ENCODE measurements at places on chromosomes 6 and 20.

GRCh38 chr20:3413393-3413889 lies 6.0 kb upstream of the DNAAF9 start:
- no peak for DNase-seq

DNA sequence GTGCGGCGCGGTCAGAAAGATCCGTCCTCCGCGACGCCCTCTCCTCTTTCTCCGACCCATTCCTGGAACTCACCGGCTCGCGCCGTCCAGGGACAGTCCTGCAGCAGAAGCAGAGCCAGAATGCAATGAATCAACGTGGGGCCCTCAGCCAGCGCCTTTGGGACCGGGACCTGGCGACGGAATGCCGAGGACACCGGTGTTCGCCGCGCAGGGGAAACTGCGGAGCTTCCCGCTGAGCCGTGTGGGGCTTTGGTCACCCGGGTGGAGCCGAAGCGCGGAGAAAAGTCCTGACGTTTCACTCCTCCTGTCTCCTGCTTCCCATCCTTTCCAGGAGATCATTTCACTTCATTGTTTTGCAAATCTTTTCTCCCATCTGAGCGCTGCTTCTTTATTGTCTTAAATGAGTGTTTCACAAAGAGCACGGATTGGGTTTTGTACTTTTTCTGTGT lies 26.5 kb downstream of the ULBP1 start:
- no peak for DNase-seq

DNA sequence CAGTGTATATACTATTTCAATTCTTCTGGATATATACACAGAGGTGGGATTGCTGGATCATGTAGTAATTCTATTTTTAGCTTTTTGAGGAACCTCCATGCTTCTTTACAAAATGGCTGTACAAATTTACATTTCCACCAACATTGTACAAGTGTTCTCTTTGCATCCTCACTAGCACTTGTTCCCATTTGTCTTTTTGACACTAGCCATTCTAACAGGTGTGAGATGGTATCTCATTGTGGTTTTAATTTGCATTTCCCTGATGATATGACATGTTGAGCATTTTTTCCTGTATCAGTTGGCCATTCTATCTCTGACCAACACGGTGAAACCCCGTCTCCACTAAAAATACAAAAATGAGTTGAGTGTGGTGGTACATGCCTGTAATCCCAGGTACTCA lies 68.1 kb upstream of the PMEPA1 start:
- no peak for DNase-seq

GRCh38 chr6:87922947-87923330 lies 124.7 kb upstream of the SPACA1 start:
- no peak for DNase-seq

DNA sequence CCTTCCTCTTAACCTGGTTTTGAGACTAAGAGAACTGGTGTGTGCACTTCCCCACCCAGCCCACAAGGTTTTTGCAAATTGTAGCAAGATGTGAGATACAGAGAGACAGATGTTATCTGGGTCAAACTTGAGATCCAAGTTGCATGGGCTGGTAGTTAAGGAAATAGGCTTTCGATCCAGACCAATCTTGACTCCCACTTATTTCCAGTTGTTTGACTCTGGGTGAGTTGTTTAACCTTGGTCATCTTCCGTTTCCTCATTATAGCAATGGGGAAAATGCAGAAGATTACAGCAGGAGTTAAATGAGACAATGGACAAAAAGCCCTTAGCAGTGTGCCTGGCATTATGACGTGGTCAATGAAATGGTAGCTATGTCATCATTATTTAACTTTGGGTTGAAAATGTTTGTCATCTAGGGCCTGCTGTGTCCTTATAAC lies 1.7 kb downstream of the SNX21 start:
- DNase-seq, result no peak

DNA sequence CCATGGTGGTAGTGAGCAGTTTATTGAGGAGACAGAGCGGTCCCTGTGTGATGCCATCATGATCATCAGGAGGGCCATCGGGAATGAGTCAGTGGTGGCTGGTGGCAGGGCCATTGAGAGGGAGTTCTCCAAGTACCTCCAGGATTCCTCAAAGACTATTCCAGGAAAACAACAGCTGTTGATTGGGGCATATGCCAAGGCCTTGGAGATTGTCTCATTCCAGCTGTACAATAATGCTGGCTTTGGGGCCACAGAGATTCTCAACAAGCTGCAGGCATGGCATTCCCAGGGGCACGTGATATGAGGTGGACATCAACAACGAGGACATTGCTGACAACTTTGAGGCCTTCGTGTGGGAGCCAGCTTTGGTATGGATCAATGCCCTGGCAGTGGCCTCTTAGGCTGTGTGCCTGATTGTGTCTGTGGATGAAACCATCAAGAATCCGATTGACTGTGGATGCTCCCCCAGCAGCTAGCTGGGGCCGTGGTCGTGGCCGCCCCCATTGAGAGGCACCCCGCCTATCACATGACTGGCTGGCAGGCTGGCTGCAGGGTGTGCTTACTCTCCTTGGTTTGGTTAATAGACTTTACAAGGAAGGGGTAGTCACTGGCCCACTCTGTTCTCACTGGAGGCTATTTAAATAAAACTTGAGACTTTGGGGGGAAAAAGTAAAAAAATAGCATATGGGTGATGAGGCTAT lies 16.7 kb downstream of the RAET1E start:
- DNase-seq, result no peak

- DNase-seq, result peak; percentile 42
Measured at GRCh38 chr6:149750136-149750609, 632 bp downstream of the PCMT1 start.

- no peak for DNase-seq
Measured at GRCh38 chr6:32922083-32922482, 18.7 kb downstream of the HLA-DMB start.

DNA sequence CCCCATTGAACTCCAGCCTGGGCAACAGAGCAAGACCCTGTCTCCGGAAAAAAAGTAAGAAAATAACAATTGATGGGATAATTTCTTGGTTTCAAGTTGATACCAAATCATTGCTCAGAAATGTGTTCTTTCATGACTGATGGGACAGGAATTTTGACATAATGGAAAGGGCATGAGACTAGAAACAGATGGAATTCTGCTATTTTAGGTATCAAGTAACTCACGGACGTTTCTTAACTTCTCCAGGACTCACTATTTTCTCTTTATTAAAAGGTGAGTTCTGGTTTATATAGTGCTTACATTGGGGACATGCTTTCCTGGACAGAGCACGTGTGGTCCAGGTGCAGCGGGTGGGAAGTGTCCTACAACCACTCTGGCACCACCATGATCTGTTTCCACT lies 6.0 kb upstream of the DSP start:
- peak; percentile 79 for DNase-seq

GRCh38 chr6:41679696-41680095 lies 41.4 kb downstream of the MDFI start:
- no peak for DNase-seq

GRCh38 chr6:41073968-41074691 lies 1.4 kb downstream of the NFYA start:
- no peak for DNase-seq

GRCh38 chr6:158041370-158041769 lies 59.7 kb downstream of the SYNJ2 start:
- peak; percentile 25 for DNase-seq

- no peak for DNase-seq
Measured at GRCh38 chr6:116392132-116393013, 21.6 kb downstream of the DSE start.

- peak; percentile 66 for DNase-seq
Measured at GRCh38 chr6:15588971-15589634, 73.7 kb downstream of the DTNBP1 start.

- no peak for DNase-seq
Measured at GRCh38 chr6:159107451-159108260, 61.5 kb upstream of the FNDC1 start.

GRCh38 chr6:54698974-54699373 lies 147.6 kb upstream of the FAM83B start:
- no peak for DNase-seq

GRCh38 chr6:5249451-5250122 lies 11.2 kb downstream of the LYRM4 start:
- DNase-seq, result no peak

DNA sequence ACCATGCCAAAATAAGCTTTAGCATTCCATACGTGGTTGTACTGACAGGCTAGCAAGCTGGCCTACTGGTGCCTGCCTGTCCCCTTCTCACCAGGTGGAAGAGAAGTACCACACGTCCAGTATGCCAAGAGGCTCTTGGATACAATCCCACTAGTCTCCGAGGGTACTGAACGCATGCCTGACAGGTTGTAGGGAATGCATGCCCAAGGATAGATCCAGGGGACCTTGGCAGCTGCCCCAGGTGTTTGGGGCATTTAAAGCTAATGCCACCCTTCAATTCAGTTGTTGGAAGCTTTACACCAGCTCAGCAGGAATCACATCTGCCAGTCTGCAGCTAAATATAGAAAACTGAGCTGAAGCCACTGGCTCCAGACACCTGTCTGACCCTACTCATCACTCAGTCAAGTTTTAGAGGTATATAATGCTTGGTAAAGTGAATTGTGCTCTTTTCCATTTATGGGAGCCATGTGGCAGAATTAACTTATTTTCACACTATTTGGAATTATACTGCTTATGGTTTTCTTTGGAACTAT lies 4.9 kb downstream of the TUBB2B start:
- DNase-seq, result no peak

DNA sequence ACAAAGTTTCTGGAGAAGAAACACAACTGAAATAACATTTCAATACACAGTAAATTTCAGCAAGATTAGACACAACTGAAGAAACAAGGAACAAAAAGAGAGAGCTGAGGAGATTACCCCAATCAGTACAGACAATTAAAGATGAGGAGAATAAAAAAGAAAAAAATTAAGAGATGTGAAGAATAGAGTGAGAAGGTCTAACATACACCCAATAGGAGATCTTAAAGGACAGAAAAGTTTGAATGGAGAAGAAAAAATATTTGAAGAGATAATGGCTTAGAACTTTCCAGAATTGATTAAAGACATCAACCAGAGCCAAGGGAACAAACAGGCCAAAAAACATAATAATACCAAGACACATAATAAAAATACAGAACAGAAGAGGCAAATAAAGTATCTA lies 116.4 kb downstream of the HUS1B start:
- no peak for DNase-seq

DNA sequence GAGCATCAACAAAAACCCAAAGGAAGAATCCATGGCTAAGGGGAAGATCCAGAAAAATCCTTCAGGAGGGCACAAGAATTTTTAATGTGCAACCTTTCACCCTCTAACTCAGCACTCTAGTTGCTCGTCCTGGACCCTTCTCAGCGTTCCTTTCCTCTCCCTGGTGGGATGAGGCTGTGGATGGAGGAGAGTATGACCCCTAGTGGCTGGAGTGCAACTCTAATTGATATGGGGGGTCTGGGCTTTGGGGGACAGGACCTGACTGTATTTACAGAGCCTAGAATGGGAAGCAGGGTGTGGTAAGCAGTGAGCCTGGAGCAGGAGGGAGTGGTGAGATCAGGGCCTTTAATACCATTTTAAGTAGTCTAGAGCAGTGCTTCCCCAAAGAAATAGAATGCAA lies 83.9 kb upstream of the CEP85L start:
- peak; percentile 50 for DNase-seq

- DNase-seq, result no peak
Measured at GRCh38 chr6:148814869-148815268, 68.0 kb downstream of the UST start.

- DNase-seq, result no peak
Measured at GRCh38 chr6:70819646-70820045, 137.2 kb downstream of the B3GAT2 start.

- no peak for DNase-seq
Measured at GRCh38 chr6:90272895-90273294, 23.7 kb downstream of the BACH2 start.

GRCh38 chr6:132322398-132322797 lies 78.9 kb downstream of the MOXD1 start:
- DNase-seq, result no peak

DNA sequence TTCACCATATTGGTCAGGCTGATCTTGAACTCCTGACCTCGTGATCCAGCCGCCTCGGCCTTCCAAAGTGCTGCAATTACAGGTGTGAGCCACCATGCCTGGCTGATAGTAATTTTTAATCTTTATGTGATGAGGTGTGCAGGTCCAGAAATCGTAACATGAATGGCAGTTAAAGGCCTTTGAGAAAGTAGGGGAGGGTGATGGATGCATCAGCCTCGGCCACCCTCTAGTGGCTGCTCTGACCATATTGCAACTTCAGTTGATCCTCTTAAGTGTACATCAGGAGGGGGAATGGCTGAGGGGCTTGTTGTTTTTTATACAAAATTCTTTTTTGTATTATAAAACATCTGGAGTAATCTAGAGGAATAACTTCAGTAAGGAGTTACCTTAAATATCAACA lies 193.0 kb downstream of the ZFAND3 start:
- peak; percentile 64 for DNase-seq

GRCh38 chr20:63807654-63808053 lies 23.4 kb downstream of the ZBTB46 start:
- no peak for DNase-seq

- DNase-seq, result no peak
Measured at GRCh38 chr6:49730251-49730650, 13.9 kb downstream of the CRISP3 start.

DNA sequence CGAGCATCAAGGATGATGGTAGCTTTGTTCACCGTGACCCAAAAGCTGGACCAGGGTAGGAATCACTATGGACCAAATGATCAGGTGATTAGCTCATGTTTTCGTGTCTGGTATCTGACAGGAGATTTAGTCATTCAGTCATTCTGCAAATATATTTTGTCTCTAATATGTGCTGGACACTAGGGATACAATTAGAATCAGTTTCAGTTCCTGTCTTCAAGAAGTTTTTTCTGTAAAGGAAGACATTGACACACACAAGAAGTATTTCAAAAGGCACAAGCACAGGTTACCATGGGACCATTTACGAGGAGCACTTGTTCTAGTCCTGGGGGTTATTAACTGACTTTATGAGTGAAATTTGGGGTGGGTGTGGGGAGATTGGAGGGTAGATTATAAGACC lies 244.9 kb downstream of the HIVEP2 start:
- DNase-seq, result no peak

- no peak for DNase-seq
Measured at GRCh38 chr6:965343-965742, 272.4 kb upstream of the EXOC2 start.
